Activated T-cell treated with anti-CD3 and anti-CD28 coated beads, Interleukin-2, amount 50 U/mL, for 72 hours (primary cell): ENCODE measurements at places on chromosomes 7 and 10. TPM values are rescaled to one million over a fixed set of nuclear protein-coding genes. Genes with fewer than 3 reads are reported as not detected.

The C10orf143 gene
- 12.0 TPM for total RNA-seq

The LRRC4 gene
- total RNA-seq: 0.53 TPM

The ELFN1 gene
- total RNA-seq: not detected

- no peaks in the 10 kb centered on the region for H3K4me1 ChIP-seq
- no peak overlapping the region for H3K27ac ChIP-seq
- H3K27me3 ChIP-seq: no peaks in the 10 kb centered on the region
- H3K36me3 ChIP-seq: no peaks in the 10 kb centered on the region
- DNase-seq: no peak
These were observed 252.7 kb downstream of the KIF20B start for GRCh38 chr10:89954061-89954460.

DNA sequence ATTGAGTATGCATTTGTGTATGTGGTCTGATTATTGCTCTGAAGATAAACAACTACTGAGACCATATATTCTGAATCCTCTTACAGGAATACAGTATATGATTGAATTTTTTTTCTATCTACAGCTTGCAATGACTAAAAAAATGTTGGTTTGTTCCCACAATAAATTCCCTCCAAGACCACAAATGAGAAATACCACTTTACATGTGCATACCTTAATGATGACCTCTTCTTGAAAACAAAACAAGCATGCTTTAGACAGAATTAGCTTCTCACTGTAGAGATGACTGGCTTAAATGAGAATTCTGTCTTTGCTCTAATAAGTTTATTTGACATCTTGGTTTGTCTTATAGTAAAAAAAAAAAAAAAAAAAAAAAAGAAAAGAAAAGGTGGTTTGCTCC lies 241.5 kb downstream of the PCDH15 start:
- no peak overlapping the region for H3K27ac ChIP-seq
- DNase-seq: no peak
- H3K4me1 ChIP-seq: no peaks in the 10 kb centered on the region
- no peaks in the 10 kb centered on the region for H3K36me3 ChIP-seq
- no peaks in the 10 kb centered on the region for H3K27me3 ChIP-seq
- no peak overlapping the region for H3K4me3 ChIP-seq

GRCh38 chr10:23742368-23742767 lies 303.5 kb downstream of the OTUD1 start:
- no peak overlapping the region for H3K27ac ChIP-seq
- no peaks in the 10 kb centered on the region for H3K36me3 ChIP-seq
- no peak overlapping the region for H3K4me3 ChIP-seq
- peaks cover 30% of the 10 kb centered on the region for H3K27me3 ChIP-seq
- H3K4me1 ChIP-seq: peaks cover 9% of the 10 kb centered on the region

DNA sequence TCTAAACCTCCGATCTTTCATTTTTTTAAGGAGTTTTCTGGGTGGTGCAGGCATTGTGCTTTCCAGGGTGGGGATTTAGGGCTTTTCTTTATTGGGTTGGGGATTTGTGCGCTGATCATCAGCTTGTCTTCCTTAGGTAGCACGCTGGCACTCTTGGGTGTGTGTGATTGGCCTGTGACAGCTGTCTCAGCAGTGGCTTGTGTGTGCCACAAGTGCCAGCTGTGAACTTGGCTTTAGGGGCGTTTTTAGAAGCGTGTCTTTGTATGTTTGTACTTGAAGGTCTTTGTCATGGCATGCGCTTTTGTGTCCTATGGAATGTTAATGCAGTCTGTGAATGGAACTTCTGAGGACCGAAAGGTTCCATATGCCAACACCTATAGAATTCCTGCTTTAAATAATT lies 788 bp downstream of the AKAP9 start:
- H3K27me3 ChIP-seq: no peaks in the 10 kb centered on the region
- peak overlapping the region; percentile 95 for H3K4me3 ChIP-seq
- peaks cover 4% of the 10 kb centered on the region for H3K36me3 ChIP-seq
- peak; percentile 56 for DNase-seq
- peaks cover 46% of the 10 kb centered on the region for H3K4me1 ChIP-seq

GRCh38 chr7:127938588-127938987 lies 92.6 kb downstream of the LRRC4 start:
- no peak overlapping the region for H3K27ac ChIP-seq
- peaks cover 3% of the 10 kb centered on the region for H3K36me3 ChIP-seq
- H3K4me1 ChIP-seq: peaks cover 7% of the 10 kb centered on the region
- no peaks in the 10 kb centered on the region for H3K27me3 ChIP-seq
- DNase-seq: no peak

- H3K4me3 ChIP-seq: no peak overlapping the region
- H3K4me1 ChIP-seq: no peaks in the 10 kb centered on the region
- H3K27ac ChIP-seq: no peak overlapping the region
- no peaks in the 10 kb centered on the region for H3K36me3 ChIP-seq
- peaks cover 20% of the 10 kb centered on the region for H3K27me3 ChIP-seq
These were observed 93.2 kb downstream of the ADCYAP1R1 start for GRCh38 chr7:31145339-31145738.

DNA sequence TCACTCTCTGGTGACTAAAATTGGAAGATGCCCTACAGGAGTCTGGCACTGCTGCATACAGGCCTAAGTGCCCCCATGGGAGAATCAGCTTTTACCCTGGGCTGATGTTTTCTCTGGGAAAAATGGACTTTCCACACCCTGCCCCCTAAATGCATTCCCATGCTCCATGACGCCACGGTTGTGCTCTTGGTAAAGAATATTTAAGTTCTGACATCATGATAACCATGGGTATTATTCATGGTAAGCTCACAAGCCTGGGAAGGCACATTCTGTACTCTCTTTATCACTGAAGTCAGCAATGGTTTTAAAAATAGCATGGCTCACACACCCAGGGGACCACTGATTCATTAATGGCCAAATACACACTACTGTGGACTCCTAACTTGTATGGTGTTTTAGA lies 43.4 kb downstream of the HIPK2 start:
- no peak for DNase-seq
- peaks cover 64% of the 10 kb centered on the region for H3K4me1 ChIP-seq

DNA sequence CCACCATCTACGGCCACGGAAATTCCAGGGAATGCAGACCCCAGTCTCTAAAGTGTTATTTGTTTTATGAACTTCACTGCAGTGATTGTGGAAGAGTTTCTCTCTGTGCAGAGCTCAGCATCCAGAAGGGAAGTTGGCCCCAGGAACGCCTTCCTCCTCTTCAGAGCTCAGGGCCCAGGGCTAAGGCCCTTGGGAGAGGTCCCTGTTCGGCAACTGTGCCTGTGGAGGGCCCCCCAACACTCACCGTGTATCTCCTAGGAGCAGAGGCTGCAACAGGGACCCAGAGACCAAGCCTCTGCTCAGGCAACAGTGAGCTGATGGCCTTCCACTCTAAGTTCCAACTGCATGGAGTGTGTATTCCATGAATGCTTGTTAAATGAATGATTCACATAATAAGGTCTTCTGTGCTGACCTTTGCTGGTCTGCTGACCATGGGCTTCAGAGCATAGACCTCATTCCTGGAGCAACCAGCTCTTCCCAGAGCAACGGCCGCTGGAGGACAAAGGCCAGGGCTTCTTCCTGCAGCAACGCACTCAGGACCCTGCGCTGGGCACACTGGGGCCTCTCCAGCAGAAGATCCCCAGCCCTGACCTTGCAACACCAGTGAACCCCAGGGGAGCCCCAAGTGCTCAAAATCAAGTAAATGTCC lies 7.7 kb downstream of the DIP2C start:
- no peak overlapping the region for H3K4me3 ChIP-seq
- DNase-seq: no peak
- peaks cover 17% of the 10 kb centered on the region for H3K27me3 ChIP-seq
- peaks cover 12% of the 10 kb centered on the region for H3K4me1 ChIP-seq

DNA sequence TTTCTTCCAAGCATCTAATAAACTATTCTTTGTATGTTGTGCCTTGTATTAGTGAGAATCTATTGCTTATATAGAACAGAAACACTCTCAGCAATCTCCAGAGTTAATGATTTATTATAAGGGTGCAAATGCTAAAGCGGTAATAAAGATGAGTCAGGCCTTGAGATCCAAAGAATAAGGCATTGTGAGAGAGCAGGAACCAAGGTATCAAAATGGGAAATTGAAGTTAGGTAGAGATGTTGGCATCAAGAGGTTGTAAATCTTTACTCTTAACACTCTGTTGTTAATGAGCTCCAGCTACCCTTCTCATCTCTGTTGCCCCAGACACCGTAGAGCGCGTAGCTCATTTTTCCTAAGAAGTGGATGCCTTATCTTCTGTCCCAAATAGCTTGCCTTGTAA lies 375.2 kb downstream of the ARL4A start:
- no peaks in the 10 kb centered on the region for H3K27me3 ChIP-seq
- DNase-seq: no peak
- no peak overlapping the region for H3K4me3 ChIP-seq
- H3K4me1 ChIP-seq: peaks cover 5% of the 10 kb centered on the region
- H3K36me3 ChIP-seq: no peaks in the 10 kb centered on the region
- H3K27ac ChIP-seq: no peak overlapping the region

DNA sequence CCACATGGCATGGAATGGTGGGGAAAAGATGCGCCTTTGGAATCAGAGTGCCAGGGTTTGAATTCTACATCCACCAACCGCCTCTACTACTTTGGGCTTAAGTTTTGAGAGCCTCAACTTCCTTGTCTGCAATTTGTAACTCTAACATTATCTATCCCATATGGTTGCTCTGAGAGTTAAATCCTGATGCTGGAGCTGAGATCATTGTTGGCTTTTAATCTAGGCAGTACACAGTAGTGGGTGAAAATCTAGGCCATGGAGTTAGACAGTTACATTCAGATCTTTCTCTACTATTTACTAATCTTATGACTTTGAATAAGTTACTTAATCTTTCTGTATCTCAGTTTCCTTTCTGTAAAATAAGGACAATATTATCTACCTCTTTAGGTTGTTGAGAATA lies 149.7 kb upstream of the AOAH start:
- no peak overlapping the region for H3K4me3 ChIP-seq
- no peaks in the 10 kb centered on the region for H3K27me3 ChIP-seq
- H3K4me1 ChIP-seq: peaks cover 7% of the 10 kb centered on the region
- DNase-seq: no peak
- no peak overlapping the region for H3K27ac ChIP-seq

- no peak overlapping the region for H3K4me3 ChIP-seq
- H3K4me1 ChIP-seq: no peaks in the 10 kb centered on the region
- no peaks in the 10 kb centered on the region for H3K36me3 ChIP-seq
- DNase-seq: no peak
- no peaks in the 10 kb centered on the region for H3K27me3 ChIP-seq
- no peak overlapping the region for H3K27ac ChIP-seq
These were observed 161.5 kb downstream of the FGFR2 start for GRCh38 chr10:121436630-121437341.

DNA sequence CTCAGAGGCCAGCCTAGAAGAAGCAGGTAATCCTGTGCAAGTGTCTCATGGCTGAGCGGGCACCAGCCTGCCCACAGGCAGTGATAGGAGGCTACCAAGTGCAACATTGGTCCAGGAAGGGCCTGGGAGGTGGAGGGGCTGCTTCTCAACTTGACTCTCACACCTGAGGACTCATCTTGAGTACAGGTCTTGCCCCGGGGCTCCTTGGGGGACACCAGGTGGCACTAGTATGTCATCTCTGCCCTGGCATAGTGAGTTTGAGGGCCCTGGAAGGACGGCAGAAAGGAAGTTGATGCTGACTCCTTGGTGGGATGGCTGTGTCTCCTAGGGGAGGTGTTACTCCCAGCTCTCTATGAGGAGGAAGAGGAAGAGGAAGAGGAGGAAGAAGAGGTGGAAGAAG lies 2.3 kb downstream of the CCDC136 start:
- H3K27me3 ChIP-seq: peaks cover 15% of the 10 kb centered on the region
- no peak overlapping the region for H3K27ac ChIP-seq
- no peak overlapping the region for H3K4me3 ChIP-seq
- peaks cover 11% of the 10 kb centered on the region for H3K4me1 ChIP-seq
- peaks cover 2% of the 10 kb centered on the region for H3K36me3 ChIP-seq
- DNase-seq: peak; percentile 45

DNA sequence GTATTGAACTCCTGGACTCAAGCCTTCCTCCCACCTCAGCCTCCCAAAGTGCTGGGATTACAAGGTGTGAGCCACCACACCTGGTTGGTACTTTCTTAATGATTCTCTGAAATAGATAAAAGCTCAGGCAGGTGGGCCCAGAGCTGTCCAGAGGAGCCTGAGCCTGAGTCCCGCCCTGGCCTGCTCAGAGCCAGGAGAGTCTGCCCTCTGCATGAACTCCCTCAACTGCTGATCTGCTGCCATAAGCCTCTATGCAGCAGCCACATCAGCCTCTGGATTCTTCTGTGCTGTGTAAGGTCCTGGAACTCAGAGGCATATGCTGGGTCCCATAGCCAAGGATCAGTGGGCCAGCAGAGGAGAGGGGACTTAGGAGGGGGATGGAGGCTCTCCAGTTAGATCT lies 23.1 kb upstream of the DDIT4 start:
- peaks cover 91% of the 10 kb centered on the region for H3K4me1 ChIP-seq
- peak overlapping the region; percentile 53 for H3K4me3 ChIP-seq
- peak overlapping the region; percentile 49 for H3K27ac ChIP-seq
- DNase-seq: no peak
- no peaks in the 10 kb centered on the region for H3K36me3 ChIP-seq

DNA sequence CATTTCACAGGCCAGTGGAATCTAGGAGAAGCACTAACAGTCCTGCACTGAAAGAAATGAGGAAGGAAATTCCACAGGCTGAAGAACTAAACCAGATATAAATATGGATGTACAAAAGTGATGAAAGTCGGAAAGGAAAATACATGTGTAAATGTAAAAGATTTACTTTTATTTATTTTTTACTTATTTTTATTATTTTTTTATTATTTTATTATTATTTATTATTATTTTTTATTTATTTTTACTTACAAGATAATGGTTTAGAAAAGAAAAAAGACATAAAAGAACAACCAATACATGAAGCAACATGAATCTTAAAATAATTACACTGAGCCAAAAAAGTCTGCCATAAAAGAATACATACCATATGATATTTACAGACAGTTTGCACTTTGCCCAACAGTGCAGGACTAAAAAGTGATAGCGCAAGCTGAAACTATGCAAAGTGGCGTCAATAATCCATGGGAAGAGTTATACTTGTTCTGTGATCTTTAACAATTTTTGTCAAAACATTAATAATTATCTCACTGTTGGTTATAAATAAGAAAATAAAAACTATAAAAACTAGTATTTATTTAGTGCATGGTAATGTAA lies 317.8 kb upstream of the MKI67 start:
- no peaks in the 10 kb centered on the region for H3K4me1 ChIP-seq
- H3K27me3 ChIP-seq: peaks cover 6% of the 10 kb centered on the region
- H3K4me3 ChIP-seq: no peak overlapping the region
- no peak for DNase-seq

- no peaks in the 10 kb centered on the region for H3K36me3 ChIP-seq
- peaks cover 16% of the 10 kb centered on the region for H3K4me1 ChIP-seq
- DNase-seq: no peak
These were observed 119.1 kb downstream of the PFKFB3 start for GRCh38 chr10:6321880-6322279.
